ENCODE measurements at places on chromosomes 2 and 18. TPM values are rescaled to one million over a fixed set of nuclear protein-coding genes. Genes with fewer than 3 reads are reported as not detected.
A peak's percentile ranks its signal among the peaks of the same experiment; 100 is the strongest.

DNA sequence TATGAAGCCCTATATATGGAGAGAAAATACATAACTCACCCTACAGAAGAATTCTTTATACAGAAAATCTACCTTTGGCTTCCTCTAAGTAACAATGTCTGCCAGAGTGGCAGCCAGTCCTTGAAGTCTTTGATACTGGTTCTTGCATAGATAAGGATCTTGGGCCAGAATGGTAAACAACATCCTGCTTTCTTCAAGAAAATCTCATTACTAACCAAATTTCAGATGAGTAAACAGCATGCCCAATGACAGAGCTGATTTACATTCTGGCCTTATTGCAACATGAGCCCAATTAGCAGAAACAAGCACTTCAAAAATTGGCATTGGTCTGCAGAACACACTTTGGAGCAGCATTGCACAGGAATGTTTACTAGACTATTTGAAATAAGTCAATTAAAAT is 336.5 kb upstream of the ST6GAL2 start:
- DNase-seq: no peak

SLC5A7 gene
- total RNA-seq: not detected

DNA sequence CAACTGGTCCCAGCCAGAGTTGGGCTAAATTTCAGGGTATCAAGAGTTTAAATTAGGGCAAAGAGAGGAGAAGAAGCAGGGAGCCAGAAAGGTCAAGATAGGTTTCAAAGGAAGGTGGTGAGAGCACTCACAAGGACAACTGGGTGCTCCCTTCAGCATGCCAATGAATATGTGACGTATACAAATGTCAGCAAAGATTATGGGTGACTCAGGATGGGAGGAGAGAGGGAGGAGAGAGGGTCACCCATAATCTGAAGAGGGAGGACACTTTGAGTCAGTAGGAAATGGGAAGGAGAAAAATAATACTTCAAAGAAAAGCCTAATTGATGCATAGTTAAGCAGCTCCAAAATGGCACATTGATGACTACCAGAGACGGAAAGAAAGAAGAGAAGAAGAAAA is 53.1 kb upstream of the ABCA12 start:
- no peak for DNase-seq

GRCh38 chr2:193332941-193333340 is 1138.2 kb upstream of the TMEFF2 start:
- no peak for DNase-seq

SPC25 gene
- total RNA-seq: 31.9 TPM

GRCh38 chr18:4453874-4454536 is 1.1 kb downstream of the DLGAP1 start:
- no peak for DNase-seq

GRCh38 chr2:234116010-234116409 is 65.5 kb downstream of the SPP2 start:
- no peak for DNase-seq

GATA6 gene
- 7.5 TPM for total RNA-seq

GRCh38 chr18:35625232-35625631 is 43.7 kb downstream of the GALNT1 start:
- no peak for DNase-seq

RBMS1 gene
- total RNA-seq: 39.0 TPM

ERBB4 gene
- 0.04 TPM for total RNA-seq

- DNase-seq: peak; percentile 70
Observed at GRCh38 chr18:13629841-13630715, 96.3 kb downstream of the FAM210A start.

DNA sequence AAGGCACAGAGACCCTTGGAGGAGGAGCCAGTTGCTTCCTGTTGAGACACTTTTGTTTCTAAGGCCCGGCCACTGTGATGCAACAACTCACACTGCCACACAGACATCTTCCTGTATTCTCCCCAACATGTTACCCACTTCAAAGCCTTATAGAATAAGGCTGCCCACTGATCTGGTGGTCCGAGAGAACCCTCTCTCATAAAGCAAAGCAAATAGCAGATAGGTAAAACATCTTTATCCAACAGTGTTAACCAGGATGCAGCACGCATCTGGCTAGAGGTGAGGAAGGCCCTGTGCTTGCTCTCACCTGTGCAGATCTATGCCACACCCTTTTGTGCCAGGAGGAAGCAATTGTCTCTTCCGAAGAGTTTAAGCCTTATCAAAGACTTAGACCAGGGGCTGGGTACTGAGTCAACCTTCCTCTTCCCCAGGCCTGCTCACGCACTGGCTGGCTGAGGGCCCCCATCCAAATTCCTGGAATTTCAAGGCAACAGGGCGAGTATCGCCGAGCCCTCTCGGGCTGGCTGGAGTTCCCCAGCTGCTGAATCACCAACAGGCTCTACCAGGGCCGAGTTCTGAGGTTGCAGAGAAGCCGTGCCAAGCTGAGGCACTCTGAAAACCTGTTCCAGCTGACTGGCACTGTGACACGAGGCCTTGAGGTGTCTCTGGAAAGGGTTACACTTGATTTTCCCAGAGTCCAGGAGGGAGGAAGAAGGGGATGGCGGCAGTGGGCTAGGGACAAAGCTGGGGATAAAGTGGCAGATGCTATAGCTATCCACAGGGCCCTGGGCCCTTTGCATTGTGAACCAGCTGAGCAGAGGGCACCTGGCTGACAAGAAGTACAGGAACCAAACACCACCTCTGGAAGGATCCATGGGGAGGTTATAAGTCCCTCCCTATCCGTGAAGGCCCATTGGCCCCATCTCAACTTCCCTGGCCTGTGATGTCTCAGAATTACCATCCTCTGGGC is 29.3 kb downstream of the TGFA start:
- peak; percentile 71 for DNase-seq

ADRA2B gene
- total RNA-seq: not detected

GRCh38 chr2:164915566-164915965 is 39.8 kb downstream of the SLC38A11 start:
- no peak for DNase-seq

VIT gene
- total RNA-seq: 2.4 TPM

PPIG gene
- total RNA-seq: 15.8 TPM

VIL1 gene
- not detected for total RNA-seq

DNA sequence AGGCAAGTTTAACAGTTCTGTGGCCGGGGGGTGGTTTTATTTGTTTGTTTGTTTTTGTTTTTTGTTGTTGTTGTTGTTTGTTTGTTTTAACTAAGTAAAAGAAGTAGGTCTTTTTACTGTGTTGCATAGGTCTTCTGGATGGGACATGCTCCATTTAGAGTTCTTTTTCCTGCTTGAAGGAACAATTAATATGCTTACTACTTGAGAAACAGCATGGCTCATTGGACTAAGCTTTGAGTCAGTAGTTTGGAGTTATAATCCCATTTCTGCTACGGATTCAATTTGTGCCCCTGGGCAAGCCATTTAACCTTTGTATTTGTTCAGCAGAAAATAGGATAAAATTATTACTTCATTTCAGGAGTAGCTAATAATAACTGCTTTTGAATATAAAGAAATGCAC is 8.7 kb upstream of the ACVR2A start:
- DNase-seq: no peak

PRSS56 gene
- total RNA-seq: not detected

NT5C1B gene
- total RNA-seq: not detected

DNA sequence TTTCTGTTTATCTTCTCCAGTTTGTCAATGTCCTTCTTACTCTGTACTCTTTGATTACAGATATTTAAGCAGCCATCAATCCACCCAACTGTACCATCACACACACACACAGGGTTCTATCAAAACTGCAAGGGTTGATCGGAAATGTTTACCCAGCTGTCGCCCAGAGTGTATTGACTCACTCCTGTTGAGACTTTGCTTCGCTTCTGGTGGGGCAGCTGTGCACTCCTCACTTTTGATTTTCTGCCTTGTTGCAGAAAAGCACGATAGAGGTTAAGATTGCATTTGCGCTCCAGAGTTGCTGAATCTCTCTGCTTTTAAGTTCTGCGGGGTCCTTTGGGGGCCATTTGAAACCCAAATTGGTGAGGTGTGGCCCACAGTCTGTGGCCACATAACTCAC is 216.2 kb downstream of the SETBP1 start:
- DNase-seq: no peak

CKAP2L gene
- 15.8 TPM for total RNA-seq

OTOS gene
- not detected for total RNA-seq

NLRC4 gene
- not detected for total RNA-seq

ABCG8 gene
- total RNA-seq: not detected

DNA sequence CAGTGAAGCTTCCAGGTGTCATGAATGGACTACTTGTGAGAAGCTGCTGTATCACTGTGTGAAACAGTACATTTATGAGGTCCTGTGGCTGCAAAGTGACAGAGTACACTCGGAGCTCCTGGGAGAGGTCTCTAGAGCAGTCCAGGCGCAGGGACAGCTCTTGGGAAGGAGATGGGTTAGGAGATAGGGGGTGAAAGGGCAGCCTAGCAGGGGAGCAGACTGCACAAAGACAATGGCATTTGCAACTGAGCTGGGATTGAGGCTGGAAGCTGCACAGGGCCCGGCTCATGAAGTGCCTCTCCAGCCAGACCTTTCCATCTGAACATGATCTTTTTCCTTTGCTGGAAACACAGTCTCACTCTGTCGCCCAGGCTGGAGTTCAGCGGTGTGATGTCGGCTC is 83.6 kb downstream of the RHOB start:
- no peak for DNase-seq

- DNase-seq: no peak
Observed at GRCh38 chr2:70797506-70797905, 7.1 kb upstream of the FIGLA start.

DNA sequence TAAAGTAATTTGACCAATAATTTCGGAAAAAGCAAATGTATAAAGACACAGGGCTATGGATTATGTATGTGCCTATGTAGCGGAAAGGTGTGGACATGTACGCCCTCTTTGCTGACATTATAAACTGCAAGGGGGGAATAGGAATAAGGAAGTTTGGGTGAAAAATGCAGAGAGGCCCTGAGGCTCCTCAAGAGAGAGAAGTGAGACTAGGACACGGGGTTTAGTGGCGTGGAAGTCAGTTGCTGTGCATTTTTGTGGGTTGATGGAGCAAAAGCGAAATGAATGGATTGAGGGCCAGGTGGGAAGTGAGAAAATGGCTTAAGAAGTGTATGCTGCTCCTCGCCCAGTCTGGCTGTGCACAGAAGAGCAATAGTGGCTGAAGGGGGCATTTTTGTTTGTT is 96.2 kb upstream of the B3GNT7 start:
- no peak for DNase-seq

GRCh38 chr2:212726403-212726802 is 187.8 kb upstream of the ERBB4 start:
- no peak for DNase-seq

TCF4 gene
- 30.7 TPM for total RNA-seq

DNA sequence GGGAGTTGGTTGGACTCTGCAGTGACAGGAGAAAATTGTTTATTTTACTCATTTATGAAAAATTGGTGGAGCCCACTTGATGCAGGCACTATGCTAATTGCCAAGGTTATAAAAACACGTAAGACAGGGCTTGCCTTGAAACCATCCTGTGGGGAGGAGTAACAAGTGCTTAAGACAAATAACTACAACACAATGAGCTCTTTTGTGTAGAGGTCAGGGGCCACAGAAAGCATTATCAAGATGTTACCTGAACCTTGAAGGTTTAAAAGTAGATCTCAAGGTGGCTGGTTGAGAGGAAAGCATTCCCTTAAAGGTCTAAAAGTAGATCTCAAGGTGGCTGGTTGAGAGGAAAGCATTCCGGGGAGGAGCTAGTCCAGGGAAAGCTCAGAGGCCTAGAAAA is 381.8 kb upstream of the POU3F3 start:
- DNase-seq: no peak

GRCh38 chr2:237122214-237122666 is 36.6 kb downstream of the COPS8 start:
- DNase-seq: peak; percentile 89

ANKRD53 gene
- total RNA-seq: not detected

DNA sequence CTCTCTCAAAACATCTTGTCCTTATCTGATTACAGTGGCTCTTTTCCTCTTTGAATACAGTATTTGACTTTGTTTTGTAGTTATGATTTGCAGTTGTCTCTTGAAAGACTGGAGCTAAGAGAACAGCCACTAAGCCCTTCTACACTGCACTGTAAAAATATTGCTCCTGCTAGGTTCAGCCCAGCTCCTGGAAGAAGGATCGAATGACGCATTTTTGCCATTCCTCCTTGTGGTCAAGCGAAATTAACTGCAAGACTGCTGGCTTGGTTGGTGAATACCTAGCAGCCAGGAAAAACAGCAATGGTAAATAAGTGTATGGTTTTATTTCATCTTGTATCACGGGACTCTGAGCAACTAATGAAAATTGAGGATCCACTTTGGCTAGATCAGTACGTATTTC is 407.8 kb upstream of the CDH2 start:
- DNase-seq: peak; percentile 86

- no peak for DNase-seq
Observed at GRCh38 chr2:67499989-67500388, 102.9 kb downstream of the ETAA1 start.

GRCh38 chr2:151946899-151947812 is 118.9 kb upstream of the ARL5A start:
- DNase-seq: peak; percentile 22

CAPN14 gene
- total RNA-seq: not detected

DNA sequence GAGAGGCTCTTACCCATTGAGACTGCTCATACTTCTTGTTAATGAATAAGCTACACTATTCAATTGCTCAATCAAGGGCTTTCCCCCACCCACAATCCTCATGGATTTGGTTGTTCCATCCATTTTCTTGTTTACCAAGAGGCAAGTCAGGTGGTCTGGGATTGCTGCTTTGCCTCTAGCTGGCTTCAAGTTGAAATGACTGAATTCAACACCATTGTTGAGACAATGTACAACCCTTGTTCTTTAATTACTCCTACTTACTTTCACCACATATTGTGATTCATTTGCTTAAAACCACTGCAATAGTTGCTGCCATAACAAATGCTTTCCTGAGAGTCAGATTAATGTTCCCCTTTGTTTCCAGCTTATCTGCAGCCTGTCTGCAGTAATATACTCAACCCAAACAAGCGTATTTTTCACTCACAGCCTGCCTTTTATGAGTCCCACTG is 532.2 kb downstream of the RIT2 start:
- DNase-seq: no peak

Measured in H4 (cell line).